ENCODE measurements at places on chromosomes 12 and 14.

GRCh38 chr12:5864301-5864700 is 80.8 kb downstream of the ANO2 start:
- no peak for DNase-seq

DNA sequence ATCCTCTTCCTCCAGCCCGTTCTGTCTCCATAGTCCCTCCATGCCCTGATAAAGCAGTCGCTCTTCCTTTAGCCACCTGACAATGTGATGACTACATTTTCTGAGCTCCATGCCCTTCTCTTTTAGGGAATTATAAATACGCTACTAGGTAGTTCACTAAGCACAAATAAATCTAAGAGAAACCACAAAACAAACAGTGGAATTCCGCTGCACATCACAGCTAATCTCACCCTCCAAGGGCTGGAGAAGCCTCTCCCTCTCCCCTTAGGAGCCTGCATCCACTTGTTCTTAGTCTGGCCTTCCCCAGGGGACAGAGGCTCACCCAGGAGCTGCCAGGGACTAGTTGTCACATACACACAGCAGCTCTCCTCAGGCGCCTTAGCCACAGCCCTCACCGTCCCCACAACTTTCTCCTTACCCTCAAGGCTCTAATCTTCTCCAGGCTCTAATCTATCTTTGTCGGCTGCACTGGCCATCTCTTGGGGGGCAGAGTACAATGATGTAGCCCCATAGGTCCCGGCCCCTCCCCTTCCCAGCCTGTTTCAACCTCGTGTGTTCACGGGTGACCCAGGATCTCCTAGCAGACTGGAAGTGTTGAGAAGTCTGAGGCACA is 55.9 kb upstream of the GPR68 start:
- no peak for DNase-seq

DNA sequence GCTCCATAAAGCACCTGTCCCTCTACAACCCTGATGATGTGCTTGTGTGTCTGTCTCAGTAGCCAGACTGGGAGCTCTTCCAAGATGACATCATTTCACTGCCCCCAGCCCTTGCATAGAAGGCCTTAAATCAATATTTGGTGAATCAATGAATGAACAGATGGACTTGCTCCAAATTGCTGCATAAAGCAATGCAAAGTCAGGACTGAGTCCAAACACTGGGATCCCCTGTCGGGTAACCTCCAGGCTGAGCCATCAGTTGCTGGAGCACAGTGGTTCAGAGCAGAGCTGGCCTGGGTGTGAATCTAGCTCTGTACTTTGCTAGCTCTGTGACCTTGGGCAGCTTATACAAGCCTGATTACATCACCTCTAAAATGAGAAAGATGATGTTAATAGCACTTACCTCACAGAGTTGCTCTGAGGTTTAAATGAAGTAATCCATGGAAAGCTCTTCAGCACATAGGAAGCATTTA is 120.3 kb upstream of the VASH1 start:
- no peak for DNase-seq

DNA sequence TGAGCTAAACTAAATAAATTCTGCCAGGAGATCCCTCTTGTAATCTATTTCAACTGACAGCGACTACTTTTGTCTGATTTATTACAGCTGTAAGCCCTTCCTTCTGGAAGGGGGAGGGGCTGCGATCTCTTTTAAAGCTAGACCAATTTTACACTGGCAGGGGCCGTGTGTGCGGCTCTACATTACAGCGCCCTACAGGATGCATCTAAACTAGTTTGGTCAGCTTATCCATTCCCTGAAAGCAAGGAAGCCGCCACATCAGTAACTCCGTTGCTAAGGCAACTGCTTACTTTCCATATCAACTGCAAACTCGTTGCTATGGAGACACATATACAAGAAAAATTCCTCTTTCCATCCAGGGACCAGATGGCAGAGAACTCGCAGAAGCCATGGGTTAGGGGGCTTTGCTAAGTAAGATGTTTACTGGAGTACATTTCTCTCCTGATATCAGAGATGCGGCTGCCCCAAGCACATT is 17.4 kb downstream of the FOXN3 start:
- DNase-seq: no peak

- no peak for DNase-seq
Observed at GRCh38 chr12:123119808-123120207, 31.1 kb downstream of the PITPNM2 start.

GRCh38 chr12:40253936-40254335 is 29.1 kb downstream of the LRRK2 start:
- DNase-seq: no peak

DNA sequence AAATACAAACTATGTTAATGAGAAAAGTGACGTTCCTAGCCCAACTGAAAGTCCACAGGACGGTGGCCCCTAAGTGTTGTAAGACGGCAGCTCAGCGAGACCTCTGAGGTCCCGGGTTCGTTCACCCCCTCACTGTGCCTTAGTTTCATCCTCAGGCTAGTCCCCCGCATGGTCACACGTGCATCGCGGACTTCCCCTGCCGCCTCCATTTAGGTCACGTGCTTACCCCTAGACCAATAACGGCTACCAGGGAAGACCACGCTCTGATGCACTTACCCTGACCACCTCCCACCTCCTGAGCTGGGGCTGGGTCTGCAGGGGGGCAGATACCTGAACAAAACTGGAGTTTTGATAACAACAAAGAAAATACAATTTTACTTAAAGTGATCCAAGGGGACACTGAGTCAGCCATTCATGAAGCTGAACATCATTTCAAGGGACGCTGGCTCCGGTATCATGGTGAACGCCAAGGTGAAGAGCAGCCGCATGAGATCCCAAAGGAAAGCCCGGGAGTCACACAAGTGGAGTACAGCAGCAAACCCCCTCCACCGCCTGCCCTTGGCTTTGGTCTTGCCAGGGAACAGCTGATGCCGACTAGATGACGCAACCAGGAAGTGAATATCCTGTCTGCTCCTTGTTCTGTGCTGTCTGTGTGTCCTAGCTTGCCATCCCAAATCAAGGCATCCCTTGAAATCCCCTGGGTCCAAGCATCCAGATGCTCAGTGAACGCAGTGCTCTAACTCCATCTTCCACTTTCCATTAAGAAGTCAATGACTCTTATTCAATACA is 274.1 kb downstream of the PCNX1 start:
- no peak for DNase-seq

DNA sequence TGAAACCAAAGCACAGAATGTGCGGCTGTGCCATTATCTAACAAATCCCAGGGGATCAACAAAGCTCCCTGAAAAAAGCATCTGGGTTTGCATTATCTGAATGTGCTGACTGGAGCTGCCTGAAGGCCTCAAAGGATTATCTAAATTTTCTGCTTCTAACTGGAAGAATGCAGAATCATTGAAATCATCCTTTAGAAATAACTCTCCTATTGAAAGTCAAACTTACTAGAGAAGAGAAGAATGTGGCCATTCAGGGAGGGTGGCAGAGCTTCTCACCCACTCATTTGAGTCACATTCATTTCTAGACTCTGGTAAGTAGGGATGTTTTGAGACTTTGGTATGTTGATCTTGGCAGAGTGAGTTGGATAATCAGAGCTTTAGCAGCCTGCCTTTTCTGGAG is 220.6 kb upstream of the RGS6 start:
- no peak for DNase-seq

GRCh38 chr14:54135804-54136280 is 179.2 kb upstream of the BMP4 start:
- no peak for DNase-seq

DNA sequence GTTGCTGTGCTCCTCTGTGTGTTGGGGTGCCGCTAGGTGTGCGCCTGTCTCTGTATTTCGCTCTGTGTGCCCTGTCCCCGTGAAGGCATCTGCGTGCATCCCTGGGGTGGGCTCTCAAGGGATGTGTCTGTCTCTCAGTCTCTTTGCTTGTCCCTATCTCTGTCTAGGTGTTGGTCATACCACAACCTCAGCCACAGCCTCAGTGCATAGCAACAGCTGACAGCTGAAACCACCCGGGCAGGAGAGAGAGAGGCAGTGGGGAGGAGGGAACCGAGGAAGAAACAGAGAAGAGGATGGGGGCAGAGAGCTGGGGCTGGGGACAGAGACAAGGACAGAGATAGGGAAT is 953 bp upstream of the NXPH4 start:
- no peak for DNase-seq

DNA sequence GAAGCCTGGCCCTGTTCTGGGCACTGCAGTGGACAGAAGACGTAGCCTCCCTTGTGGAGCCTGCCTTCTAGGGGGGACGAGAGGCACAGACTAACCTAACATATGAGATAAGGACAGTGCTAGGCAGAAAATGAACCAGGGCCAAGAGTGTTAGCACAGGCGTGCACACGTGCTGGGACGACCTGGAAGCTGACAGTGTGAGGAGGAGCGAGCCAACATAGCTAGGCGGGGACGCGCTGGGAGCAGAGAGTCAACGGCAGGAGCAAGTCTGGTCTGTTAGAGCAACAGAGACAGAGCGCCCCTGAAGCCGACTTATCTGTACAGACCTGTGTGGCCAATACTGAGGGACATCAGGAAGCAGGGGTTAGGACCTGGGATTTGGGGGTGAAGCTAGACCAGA is 8.0 kb downstream of the PXMP2 start:
- DNase-seq: no peak

DNA sequence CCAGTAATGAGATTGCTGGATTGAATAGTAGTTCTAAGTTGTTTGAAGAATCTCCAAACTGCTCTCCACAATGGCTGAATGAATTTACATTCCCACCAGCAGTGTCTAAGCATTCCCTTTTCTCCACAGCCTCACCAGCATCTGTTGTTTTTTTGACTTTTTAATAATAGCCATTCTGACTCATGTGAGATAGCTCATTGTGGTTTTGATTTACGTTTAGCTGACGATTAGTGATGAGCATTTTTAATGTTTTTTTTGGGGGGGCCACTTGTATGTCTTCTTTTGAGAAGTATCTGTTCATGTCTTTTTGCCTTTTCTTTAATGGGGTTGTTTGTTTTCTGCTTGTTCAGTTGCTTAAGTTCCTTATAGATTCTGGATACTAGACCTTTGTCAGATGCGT is 8.1 kb upstream of the SLC15A5 start:
- no peak for DNase-seq

DNA sequence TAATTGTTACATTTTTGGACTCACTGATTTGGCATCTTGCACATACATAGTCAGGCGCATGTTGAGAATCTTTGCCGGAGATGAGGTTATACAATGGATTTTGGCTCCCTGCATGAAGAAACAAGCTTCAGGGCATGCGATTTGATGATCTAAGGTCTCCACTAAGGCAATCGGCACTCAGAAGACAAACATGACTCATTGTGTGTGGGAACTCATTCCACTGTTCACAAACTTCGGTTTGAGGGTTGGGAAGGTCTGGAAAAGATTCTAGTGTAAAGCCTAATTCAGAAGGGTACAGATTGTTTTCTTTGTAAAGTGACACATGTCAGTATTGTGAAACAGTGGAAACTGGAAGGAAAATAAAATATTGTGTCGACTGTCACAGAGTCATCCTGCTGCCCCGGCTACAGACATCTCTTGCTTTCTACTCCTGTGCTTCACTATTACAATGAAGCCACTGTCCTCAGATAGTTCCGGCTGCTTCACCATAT is 192.6 kb upstream of the HMGA2 start:
- DNase-seq: peak; percentile 36

GRCh38 chr12:10720974-10721650 is 2.0 kb downstream of the YBX3 start:
- DNase-seq: no peak

- DNase-seq: no peak
Observed at GRCh38 chr14:67493092-67493717, 4.7 kb upstream of the TMEM229B start.

All from kidney capillary endothelial cell (primary cell).